ENCODE measurements at places on chromosomes 7 and 10.

DNA sequence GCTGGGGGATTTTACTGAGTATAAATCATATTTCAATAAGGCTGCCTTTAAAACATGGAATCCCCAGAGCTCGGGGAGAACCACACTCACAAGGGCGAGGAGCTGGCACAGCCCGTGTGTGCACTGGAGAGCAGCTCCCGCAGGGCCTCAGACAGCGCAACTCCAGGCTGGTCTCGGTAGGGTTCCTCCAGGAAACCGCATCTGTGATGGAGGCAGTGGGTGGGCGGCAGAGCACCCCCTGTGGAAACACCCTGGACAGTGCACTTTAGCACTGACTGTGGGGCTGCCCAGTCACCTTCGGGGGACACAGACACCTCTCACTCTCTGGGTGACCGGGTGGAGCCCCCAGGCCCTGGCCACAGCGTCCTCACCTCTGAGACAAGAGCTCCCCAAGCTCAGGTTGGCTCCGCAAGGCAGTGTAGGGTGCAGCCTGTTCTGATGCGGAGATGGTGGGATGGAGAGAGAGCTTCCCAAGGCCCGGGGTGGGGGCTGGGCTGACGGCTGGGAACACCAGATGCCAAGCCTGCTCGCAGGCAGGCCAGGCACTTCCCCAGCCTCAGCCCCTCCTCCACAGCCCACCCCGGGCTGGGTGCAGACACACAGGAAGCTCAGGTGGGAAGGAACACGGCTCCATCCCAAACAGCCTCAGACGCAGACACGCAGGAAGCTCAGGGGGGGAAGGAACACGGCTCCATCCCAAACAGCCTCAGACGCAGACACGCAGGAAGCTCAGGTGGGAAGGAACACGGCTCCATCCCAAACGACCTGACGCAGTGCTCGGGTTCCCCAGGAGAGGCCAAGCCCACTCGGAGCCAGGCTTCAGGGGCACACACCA, 224.4 kb downstream of the MAD1L1 start:
- DNase-seq = no peak

- no peak for DNase-seq
Measured at GRCh38 chr7:153103202-153103601, 343.6 kb downstream of the ACTR3B start.

DNA sequence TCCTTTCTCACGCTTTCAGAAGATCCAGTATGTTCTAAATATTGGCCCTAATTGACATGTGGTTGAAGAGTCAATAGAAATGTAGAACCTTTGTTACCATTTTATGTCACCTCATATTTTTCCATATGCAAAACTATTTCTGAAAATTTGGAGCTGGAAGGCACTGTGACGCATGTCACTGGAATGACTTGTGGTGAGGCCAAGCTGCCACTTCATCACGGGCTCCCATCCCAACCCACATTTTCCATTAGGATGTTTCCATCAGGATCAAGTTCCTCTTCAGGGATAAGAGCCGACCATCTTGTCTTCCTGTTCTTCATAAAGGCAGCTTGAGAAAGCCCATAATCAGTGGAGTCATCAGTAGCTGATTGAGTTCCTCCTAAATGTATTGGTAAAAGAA, 1241.7 kb downstream of the GATA3 start:
- DNase-seq = no peak

DNA sequence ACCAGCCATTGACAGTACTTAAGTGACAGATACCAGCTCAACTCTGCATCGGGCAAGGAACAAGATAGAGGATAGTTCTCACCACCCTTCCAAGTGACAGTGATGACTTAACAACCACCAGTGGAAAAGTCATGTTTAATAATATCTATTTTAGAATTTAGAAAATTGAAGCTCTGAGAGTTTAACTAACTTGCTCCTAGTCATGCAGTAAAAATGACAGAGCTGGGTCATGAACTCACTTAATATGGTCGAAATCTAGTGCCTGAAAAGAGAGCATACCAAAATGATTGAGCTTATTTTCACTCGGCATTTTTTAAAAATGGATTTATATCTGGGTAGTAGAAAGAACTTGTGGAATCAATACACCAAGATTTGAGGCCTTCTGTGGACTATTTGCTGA, 367.8 kb upstream of the IGFBP3 start:
- DNase-seq = no peak

- no peak for DNase-seq
Measured at GRCh38 chr7:151700586-151701165, 176.2 kb downstream of the PRKAG2 start.

GRCh38 chr7:138468244-138469123, 8.4 kb downstream of the TRIM24 start:
- DNase-seq = no peak

GRCh38 chr7:5629941-5630340, 151.5 kb downstream of the RNF216 start:
- DNase-seq = no peak
